Muscle of leg (tissue), 16 donors: ENCODE measurements at places on chromosomes 2 and 18. TPM values are rescaled to one million over a fixed set of nuclear protein-coding genes. Genes with fewer than 3 reads are reported as not detected.

DNA sequence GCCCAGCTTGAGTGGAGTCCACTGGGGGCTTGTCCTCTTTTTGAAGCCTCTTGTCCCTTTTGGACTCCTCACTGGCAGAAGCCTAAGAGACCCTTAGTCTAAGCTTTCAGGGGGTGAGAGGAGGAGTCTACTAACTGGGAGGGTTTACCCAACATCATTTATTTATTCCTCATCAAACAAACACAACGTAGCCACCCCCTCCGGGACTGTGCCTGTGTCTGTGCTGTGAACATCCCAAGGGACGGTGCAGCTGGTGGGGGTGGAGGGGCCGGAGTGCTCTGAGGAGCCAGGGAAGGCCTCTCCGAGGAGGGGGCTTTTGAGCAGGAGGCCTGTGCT, 42.7 kb upstream of the TAF1B start:
- no peak for DNase-seq

DNA sequence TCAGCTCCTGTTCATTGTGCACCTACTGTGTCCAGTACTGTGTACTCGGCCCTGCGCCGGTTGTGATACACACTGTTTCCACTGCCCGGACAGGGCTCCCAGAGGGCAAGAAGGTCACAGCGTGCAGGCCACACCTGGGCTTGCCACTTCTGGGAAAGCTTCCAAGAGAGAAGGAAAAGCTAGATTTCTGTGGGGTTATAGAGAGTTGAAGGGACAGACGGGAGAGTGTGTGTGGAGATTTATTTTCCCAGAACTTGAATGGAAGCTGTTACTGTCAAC, 3.8 kb upstream of the CNDP1 start:
- no peak for DNase-seq

- DNase-seq = no peak
Observed at GRCh38 chr18:10834128-10834815, 308.4 kb downstream of the NAPG start.

- DNase-seq = no peak
Observed at GRCh38 chr2:151609705-151610104, 124.6 kb downstream of the NEB start.

DNA sequence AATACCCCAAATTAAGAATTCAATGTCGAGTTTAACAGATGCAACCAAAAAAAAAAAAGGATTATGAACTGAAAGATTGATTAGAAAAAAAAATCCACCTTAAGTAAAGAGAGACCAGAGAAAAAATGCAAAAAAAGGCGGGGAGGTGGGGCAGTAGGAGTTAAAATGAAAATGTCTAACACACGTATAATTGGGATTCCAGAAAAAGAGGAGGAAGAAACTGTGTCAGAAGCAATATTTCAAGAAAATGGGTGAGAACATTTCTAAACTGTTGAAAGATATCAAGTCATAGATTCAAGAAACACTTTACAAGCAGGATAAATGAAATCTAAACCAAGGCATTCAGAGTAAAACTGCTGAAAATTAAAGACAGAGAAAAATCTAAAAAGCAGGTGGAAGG, 226.9 kb downstream of the KLHL29 start:
- no peak for DNase-seq

DNA sequence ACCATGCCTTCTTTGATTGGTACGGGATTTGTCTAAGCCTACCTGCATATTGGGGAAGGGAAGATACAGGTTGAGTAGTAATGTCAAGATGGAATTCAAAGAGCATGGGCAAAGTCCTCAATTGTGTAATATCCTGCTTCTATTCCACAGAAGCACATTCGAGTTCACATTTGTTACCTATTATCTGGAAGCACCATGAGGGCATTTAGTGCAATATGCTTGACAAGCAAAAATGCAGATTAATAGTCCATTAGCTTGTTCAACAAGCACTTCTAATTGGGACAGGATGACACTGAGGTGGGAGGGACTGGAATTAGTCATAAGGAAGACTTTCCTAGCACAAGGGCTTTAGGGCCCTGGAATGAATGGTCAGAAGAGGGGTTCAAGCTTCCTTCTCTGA, 40.5 kb downstream of the MYO5B start:
- no peak for DNase-seq

- no peak for DNase-seq
Observed at GRCh38 chr2:159553727-159554126, 62.6 kb downstream of the BAZ2B start.

DNA sequence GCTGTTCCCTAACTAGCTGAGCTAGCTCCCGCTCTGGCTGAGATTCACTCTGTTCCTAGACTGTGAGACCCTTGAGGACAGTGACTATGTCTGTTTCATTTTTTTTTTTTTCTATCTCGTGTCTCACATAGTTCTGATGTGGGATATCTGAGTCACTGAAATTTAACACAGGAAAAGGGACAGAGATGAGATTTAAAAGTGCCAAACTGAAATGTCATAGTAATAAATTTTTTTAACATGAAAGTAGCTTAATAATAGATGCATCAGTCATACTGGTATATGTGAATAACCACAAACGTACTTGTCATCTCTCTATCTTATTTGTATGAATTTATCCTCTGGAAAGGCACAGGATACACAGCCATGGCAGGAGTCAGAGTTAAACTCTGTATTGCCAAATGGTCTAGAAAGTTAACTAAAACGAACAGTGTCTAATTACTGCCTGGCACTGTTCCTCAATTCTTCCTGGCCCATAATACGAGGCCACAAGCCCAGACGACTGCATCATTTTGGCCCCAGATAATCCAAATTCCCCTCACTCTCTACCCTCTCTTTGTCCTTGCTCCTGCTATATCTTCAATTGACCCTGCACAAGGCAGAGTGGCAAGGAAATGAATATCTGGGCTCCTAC, 87.5 kb downstream of the SATB2 start:
- DNase-seq = no peak

GRCh38 chr18:78073275-78073674, 823.6 kb downstream of the GALR1 start:
- peak; percentile 43 for DNase-seq

GRCh38 chr2:68740400-68740914, 5.8 kb downstream of the ARHGAP25 start:
- DNase-seq = no peak

DNA sequence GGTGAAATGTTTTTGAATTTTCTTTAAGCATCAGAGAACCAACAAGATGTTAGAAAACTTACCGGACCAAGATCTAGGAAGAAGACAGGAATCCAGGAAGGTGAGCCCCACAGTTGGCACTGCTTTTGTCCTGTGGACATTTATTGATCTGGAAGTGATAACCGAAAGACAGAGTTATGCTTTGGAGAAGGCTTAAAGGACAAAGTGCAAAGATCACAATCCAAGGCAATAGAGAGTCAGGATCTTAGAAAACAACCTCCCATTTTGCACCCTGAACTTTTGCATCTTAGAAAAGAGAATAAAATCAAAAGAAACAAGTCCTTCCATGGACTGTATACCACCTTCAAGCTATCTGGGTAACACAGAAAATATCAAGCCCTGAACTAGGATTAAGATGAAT, 129.4 kb upstream of the SRD5A2 start:
- DNase-seq = no peak

- DNase-seq = no peak
Observed at GRCh38 chr2:179951680-179952079, 55.4 kb downstream of the CWC22 start.

GRCh38 chr2:43898134-43898837, 59.5 kb downstream of the ABCG8 start:
- DNase-seq = peak; percentile 14

GRCh38 chr2:150644298-150645067, 157.0 kb upstream of the RND3 start:
- no peak for DNase-seq

- DNase-seq = no peak
Observed at GRCh38 chr2:189866296-189866695, 82.0 kb downstream of the PMS1 start.

DNA sequence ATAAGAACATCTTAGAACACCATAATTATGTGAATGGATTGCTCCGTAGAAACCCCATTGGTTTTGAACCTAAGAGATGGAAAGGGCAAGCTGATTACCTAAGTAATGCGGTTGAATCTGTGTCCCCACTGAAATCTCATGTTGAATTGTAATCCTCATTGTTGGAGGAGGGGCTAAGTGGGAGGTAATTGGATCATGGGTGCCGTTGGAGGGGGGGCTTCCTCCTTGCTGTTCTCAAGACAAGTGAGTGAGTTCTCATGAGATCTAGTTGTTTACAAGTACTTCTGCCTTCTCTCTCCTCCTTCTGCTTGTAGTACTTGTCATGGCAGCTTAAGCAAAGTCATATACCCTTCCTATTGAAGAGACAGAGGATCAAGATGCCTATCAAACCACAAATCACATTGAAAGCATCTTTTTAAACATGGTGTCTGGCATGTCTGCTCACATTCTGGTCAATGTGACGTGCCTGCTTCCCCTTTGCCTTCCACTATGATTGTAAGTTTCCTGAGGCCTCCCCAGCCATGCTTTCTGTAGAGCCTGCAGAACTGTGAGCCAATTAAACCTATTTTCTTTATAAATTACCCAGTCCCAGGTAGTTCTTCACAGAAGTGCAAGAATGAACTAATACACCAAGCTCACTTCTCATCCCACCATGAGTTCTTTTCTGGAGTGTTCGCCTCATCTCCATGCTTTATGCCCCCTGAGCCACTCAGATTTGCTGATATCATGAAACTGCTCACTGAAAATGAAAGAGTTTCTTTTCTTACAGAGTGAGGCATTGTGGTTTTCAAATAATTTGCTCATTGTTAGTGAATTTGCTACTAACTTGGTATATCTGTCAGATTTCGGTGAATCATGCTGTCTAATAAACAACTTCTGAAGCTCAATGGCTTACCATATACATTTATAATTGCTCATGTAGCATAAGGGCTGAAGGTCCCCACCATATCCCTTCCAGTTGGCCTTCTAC, 23.6 kb downstream of the KCNE4 start:
- no peak for DNase-seq

DNA sequence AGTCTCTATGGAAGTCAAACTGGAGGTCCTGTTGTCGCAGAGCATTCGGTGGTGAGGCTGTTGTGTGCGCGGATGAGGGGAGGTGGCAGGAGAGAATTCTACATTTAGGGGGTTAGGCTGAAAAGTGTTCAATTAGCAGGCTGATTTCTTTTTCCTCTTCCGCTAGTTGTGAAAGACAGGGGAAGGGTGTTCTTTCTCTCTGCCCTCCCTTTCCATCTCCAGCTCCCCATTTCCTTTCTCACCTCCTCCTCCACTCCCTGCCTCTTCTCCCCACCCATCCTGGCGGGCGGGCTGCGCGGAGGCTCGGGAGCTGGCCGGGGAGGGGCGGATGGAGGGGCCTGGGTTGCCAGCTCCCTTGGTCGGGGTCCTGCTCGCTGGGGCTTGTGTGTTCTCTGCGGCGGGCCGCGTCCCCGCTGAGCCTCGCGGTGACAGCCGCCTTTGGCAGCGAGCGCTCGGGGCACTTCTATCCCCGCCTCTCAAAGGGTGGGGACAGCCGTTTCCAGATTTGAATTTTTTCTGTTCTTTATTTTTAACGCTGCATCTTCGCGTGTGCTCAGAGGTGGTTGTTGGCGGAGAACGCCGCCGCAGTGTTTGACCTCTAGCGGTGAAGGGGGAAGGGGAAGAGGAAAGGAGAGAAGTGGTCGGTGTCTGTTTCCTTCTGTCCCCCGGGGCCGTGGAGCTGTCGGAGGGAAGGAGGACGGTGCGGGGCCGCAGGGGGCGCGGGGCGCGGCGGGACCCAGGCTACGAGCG, 3.6 kb downstream of the SOX11 start:
- DNase-seq = peak; percentile 76

DNA sequence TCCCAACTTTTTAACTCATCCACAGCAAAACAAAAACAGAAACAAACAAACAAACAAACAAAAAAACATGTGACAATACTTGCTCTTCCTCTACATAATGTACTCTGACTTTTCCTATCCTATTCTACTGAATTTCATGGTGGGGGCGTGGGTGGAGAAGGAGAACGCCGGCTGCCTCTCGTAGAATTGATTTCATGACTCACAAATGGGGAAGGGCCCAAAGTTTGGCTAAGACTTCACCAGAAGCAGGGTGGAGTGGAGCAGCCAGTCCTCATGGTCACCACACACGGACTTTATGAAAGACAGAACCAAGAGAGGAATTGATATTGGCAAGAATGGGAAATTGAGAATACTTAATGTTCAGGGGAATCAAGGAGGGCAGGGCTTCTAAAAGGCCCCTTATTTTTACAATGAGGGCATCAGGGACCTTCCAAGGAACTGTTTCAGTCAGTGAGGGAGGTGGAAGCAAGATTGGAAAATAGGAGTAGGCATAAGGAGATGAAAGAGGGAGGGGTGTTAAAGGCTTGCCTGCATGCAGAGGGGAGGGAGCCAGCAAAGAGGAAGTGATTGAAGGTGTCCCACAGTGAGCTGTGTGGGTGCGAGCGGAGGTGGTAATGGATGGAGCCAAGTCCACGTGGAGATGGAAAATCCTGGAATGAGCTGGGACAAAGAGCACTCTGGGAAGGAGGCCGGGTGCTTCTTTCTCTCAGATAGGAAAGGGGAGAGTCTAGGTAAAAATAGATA, 27.9 kb downstream of the MARCHF4 start:
- DNase-seq = no peak

DNA sequence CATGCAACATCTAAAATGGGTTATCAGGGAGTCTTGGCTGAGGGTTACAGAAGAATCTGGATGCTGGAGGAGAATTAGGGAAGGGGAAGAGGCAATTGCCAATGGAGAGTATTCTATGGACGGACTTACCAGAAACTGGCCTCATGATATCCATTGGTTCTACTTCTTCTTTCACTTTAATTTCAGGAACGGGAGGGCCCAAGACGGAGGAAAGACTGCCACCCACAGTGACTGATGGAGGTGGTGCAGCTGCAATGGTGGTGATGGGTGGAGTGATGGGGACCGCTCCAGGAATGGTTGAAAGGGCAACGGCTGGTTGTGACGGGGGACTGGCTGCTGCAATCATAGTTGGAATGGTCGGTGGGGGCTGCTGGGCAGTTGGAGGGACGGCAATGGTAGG, 69.1 kb upstream of the AMMECR1L start:
- DNase-seq = peak; percentile 12

DNA sequence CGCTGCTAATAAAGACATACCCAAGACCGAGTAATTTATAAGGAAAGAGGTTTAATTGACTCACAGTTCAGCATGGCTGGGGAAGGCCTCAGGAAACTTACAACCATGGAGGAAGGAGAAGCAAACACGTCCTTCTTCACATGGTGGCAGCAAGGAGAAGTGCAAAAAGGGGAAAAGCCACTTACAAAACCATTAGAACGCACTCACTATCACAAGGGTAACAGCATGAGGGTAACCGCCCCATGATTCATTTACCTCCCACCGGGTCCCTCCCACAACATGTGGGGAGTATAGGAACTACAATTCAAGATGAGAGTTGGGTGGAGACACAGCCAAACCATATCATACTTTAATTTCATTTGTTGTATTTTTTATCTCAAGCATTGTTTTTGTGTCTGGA, 67.5 kb downstream of the ATP9B start:
- no peak for DNase-seq

The INPP1 gene
- total RNA-seq = 7.2 TPM

The GRB14 gene
- 2.9 TPM for total RNA-seq

The FBXO15 gene
- 0.89 TPM for total RNA-seq

The PCARE gene
- total RNA-seq = 0.09 TPM

The APCDD1 gene
- total RNA-seq = 6.3 TPM

The PMAIP1 gene
- total RNA-seq = 27.4 TPM

The VAMP8 gene
- 9.8 TPM for total RNA-seq

The KYNU gene
- 0.84 TPM for total RNA-seq

The REG3A gene
- not detected for total RNA-seq

The EFR3B gene
- 3.2 TPM for total RNA-seq

The NGEF gene
- total RNA-seq = 1.5 TPM
